Activated CD4-positive, alpha-beta T cell treated with anti-CD3 and anti-CD28 coated beads, Interleukin-2, amount 10 ng/mL, durations not matched to agents 7 days and 5 days (primary cell): ENCODE measurements at places on chromosomes 5 and 9.

- DNase-seq: no peak
These were observed 199.0 kb upstream of the TARS1 start for GRCh38 chr5:33241802-33242201.

- no peak for DNase-seq
These were observed 5.7 kb downstream of the SDHA start for GRCh38 chr5:223791-224190.

GRCh38 chr5:39995990-39996389 lies 571.2 kb upstream of the DAB2 start:
- DNase-seq: no peak

- DNase-seq: no peak
These were observed 27.1 kb upstream of the ACTBL2 start for GRCh38 chr5:57509501-57510260.

- no peak for DNase-seq
These were observed 223.6 kb upstream of the EFNA5 start for GRCh38 chr5:107894361-107894760.

GRCh38 chr9:105975886-105976645 lies 281.7 kb downstream of the TMEM38B start:
- no peak for DNase-seq

DNA sequence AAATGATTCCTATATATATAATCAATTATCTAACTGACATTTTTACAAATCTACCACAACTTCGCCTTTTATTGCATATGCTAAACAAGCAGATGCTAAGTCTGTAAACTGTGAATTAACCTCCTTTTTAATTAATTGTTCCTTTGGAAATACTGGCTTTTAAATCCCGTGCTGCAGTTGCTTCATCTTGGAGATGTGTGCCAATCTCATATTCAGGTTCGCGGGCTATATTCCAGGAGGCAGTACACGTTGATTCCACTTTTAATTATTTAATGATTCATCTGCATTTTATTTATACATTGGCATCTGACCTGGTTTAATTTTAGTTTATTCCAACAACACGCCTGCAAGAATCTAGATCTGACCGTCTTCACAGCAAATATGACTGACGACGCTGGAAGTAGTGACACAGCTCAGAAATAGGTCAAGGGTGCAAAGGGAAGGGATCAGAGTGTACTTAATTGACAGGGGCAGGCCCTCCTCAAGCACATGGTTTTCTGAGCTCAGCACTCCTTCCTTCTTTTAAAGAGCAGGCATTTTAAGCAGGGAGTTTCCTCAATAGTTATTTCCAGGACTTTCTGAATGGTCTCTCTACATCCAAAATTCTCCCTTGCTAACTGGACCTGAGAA lies 125.2 kb downstream of the GLIS3 start:
- DNase-seq: no peak
